ENCODE measurements at places on chromosomes 2 and 18.

GRCh38 chr2:176142281-176142680, 9.1 kb upstream of the HOXD4 start:
- DNase-seq, result no peak

- DNase-seq, result no peak
Measured at GRCh38 chr2:168158586-168158985, 88.8 kb downstream of the STK39 start.

DNA sequence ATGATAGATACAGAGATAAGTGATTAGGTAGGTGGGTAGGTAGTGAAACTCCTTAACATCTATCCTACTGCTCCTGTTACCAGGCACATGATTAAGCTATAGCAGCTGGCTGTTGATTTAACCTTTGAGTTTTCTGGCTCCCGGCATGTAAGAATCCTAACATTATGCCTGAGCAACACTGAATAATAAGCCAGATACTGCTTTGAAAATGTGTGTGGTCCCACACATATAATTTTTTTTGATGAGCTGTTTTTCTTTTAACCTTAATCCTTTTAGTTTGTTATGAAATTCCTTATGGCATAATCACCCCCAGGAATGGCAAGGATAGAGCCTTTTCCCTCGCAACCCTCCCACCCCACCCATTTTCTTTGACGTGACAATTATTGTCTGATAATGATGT, 104.2 kb upstream of the NEUROD1 start:
- no peak for DNase-seq

DNA sequence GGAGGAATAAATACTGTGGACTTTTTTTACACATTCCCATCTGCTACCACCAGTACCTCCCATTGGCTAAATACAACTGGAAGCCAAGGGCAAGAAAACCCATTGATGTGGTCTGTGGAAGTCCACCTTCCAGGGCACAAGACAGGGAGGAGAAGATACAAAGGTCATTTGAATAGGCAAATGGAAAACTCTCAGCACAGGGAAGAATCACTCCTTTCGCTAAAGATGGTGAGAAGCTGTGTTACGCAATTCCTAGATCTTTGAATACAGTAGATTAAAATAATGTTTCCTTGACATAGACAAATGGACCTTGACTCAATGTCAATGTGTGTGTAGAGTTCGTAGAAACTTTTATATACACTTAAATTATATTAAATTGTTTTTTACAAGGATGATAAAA, 70.9 kb upstream of the ERBB4 start:
- no peak for DNase-seq

- no peak for DNase-seq
Measured at GRCh38 chr2:235596272-235596671, 102.4 kb downstream of the AGAP1 start.

DNA sequence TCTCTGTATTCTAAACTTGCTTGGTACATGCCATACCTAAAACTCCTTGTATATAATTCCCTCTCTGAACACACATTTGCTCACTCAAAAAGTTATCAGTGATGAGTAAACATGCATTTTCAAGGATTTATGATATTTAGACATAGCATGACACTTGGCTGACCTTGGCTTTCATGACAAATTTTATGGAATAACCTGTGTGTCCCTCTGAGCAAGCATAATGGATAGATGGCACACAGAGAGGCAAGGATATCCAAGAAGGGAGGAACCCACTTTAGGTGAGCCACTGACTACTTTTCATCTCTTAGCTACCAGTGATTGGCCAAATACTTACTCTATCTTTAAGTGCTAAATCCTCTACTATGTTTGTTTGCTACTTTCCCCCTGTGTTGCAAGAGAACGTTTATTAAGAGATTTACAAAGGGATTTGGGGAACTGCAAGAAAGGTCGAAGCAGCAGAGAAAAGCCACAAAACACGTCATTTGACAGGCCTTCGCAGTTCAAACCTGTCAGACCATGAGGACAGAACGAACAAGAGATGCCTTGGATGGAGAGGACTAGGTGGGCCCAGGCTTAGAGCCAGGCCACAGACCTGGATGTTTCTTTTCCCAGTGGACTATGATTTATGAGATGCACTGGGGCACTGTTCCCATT, 379.9 kb downstream of the NBAS start:
- DNase-seq, result no peak

- DNase-seq, result no peak
Measured at GRCh38 chr2:159635006-159635789, 18.9 kb upstream of the BAZ2B start.

DNA sequence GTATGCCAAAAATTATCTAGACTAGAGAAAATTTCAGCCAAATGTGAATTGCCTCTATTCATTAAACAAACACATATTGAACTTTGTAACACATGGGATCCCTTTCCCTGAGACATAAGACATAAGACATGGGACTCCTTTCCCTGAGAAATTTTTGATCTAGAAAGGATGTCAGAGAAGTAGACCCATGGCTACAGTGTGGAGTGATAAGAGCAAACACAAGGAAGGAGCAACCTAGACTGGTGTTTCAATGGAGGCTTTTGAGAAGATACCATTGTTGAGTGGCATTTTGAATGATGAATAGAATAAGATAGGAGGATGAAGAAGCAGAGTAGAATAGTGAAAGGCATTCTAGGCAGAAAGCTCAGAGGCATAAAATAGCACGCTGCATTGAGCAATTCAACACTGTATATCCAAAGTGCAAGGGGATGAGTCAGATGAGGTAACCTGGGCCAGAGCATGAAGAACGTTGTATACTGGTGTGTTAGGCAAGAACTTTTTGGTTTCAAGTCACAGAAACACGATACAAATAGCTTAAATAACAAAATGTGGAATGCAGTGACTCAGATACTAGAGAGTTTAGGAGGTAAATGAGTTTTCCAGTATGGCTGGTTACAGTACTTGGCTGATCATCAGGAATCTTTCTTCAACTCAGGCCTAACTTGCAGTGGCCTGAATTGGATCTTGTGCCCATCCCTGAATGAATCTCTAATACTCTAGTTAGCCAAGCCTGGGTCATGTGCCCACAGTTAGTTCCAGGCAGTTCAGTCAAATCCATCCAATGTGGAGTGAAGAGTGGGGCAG, 129.8 kb upstream of the TANK start:
- DNase-seq, result peak; percentile 17

- no peak for DNase-seq
Measured at GRCh38 chr2:142642650-142643049, 234.8 kb upstream of the KYNU start.

GRCh38 chr2:127592761-127593227, 53.2 kb upstream of the GPR17 start:
- DNase-seq, result no peak

- no peak for DNase-seq
Measured at GRCh38 chr2:180778291-180778690, 202.1 kb upstream of the UBE2E3 start.

DNA sequence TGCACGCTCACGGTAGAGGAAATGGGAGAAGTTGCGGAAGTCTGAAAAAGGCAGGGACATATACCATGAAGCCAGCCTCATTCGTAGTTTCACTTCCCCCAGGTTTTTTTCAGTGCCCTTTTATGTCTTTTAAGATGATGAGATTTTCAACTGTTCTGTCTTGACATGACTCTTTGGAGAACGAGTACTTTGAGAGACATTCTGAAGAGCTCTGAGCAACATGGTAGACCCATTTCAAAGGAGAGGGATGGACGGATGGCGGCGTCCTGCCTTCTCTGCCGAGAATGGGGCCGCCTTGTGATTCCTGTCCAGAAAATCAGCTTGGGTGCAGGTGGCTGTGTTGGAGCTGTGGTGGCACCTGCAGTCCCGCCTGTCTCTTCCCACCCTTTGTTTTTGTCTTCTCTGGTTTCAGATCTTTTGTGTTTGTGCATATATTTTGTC, 41.7 kb downstream of the SH3BP4 start:
- no peak for DNase-seq

- no peak for DNase-seq
Measured at GRCh38 chr2:216520112-216520511, 21.5 kb downstream of the RPL37A start.

DNA sequence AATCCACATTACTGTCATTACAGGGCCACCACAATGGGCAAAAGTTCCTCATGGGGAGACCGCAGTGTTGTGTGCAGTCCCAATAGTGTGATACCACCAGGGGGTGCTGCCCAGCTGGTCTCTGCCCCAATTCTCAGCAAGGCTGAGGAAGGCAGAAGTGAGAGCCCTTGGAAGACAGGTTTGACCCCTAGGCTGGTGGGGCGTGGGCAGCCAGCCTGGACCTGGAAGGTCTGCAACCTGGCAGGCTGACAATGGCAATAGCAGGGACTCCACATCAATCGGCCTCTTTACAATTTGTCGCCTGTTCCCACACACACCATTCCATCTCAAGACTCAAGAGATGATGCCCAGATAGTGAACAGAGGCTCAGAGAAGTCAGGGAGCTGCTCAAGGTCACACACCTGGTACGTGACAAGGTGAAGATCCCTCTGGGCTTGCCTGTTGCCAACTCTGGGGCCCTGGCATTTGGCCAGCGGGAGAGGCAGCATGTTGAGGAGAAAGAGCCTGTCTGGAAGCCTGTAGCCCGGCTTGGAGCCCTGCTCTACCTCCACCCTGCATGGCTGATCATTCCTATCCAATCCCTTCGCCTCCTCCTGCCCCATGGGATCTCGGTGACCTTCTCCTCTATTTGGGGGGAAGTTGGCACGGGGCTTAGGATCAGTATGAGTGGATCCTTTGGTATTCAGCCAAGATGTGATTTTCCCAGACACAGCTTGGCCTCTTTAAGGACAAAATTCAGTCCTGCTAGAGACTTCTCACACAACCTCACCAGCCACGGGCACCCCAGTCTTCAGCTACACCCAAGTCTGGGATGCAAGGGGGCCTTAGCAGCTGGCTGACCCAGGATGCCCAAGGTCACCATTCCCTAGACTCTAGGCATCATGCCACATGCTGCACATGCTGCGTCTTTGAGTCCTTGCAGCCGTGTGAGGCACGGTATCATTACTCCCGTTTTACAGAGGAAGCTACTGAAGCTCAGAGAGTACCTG, 2.9 kb upstream of the ATOH8 start:
- DNase-seq, result peak; percentile 75

GRCh38 chr18:29960539-29960938, 1082.0 kb downstream of the DSC3 start:
- no peak for DNase-seq

DNA sequence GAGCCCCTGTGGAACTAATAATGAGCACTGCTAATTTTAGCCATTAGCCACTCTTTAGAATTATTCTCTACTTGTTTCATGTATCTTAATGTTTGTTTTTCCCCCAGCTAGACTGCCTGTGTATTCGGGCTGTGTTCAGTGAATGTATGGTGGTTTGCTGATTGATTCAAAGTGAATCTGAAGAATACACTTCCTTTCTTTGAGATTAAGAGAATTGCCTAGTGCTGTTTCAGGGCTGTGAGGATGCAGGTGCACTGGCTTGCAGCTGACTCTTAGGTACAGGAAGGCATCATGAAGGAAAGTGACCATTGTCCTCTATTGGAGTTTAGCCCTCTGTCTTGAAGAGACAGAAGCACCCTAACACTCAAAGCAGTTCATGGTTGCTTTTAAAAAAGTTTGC, 138.7 kb downstream of the CERS6 start:
- no peak for DNase-seq

DNA sequence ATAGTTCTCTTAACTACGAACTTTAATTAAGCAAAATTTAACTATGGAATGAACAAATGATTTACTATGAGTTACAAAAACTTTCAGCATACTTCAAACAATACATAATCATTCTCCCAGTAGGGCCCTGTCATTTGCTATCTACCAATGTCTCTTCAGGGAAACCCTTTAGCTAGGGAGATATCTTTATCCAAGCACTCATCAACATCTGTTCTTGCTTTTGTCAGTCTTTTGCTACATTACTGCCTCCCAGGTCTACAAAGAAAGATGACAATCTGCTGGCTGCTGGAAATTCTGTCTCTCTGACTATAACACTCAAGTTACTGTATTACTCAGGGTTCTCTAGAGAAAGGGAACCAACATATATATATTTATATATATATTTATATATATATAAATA, 1626.3 kb upstream of the CELF4 start:
- no peak for DNase-seq

All from iPS-NIHi11 (cell line).